ENCODE measurements at places on chromosomes 3 and 15.

GRCh38 chr15:49343546-49343945 lies 79.5 kb upstream of the FGF7 start:
- no peak for DNase-seq

GRCh38 chr15:40246496-40247280 lies 7.8 kb downstream of the PAK6 start:
- no peak for DNase-seq

DNA sequence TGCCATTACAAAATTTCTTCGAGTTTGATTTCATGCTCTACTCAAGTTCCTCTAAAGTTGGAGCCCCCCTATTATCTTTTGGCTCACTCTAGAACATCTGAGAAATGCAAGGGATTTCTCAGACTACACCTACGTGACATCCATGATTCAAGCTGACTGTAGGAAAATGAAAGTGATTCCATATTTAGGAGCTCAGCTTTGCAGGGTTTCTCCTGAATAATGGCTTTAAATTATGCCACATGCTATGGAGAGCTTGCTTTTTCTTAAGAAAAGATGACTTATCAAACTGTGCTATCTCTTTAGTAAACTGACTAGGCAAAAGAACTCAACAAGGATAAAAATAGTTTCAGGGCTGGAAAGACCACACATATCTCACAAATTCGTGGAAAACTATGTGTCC lies 292.1 kb downstream of the LSAMP start:
- DNase-seq = no peak

- no peak for DNase-seq
These were observed 225.6 kb downstream of the PDZRN3 start for GRCh38 chr3:73399106-73399505.

DNA sequence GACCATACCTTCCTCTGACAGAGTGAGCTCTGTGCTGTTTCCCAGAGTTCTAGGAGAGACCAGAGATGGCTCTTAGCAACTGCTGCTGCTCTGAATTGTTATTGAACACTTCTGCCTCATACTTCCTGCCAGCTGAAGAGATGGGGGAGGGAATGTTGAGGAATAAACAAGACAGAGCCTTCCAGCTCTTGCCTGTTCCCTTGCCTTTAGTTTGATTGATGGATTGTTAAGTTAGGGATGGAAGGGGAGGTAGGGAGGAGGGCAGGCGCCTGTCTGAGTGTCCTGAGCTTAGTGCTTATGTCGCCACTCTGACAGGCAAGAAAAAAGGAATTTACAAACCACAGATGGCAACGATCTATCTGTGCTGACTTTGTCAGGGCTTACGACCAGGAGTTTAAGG lies 42.8 kb downstream of the ZNF609 start:
- peak; percentile 4 for DNase-seq

DNA sequence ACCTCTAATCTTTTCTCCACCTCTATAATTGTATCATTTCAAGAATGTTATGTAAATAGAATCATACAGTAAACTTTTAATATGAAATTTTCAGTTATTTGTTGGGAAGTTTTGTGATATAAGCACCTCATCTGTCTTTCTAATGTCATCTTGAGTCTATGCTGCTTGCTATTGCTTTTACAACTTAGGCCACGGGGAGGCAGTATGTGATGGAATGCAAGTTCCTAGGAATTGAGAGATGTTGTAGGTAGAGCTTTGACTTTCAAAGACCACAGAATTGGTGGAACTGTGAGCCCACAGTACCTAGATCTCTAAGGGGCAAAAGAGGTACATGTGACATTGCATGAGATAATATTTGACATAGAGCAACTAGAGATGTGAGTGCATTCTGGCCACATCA lies 328.3 kb downstream of the MFSD1 start:
- no peak for DNase-seq

GRCh38 chr3:10703875-10704274 lies 112.2 kb upstream of the SLC6A11 start:
- DNase-seq = no peak

DNA sequence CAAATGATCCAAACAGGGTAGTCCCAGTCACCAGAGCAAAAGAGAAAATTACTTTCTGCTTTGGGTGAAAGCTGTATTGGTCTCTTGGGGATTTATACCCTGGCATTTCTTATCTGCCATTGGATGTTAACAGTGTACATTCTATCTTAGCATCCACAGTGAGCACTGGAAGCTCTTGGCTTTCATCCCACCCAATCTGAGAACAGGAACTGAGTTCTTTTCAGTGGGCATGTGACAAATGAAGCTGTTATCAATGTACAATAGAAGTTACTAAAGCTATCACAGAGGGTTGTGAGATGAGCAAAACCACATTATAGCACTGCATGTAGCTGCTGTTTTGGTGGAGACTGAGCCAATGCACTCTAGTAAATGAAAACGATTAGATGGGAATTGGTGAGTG lies 300.7 kb downstream of the TUSC7 start:
- no peak for DNase-seq

DNA sequence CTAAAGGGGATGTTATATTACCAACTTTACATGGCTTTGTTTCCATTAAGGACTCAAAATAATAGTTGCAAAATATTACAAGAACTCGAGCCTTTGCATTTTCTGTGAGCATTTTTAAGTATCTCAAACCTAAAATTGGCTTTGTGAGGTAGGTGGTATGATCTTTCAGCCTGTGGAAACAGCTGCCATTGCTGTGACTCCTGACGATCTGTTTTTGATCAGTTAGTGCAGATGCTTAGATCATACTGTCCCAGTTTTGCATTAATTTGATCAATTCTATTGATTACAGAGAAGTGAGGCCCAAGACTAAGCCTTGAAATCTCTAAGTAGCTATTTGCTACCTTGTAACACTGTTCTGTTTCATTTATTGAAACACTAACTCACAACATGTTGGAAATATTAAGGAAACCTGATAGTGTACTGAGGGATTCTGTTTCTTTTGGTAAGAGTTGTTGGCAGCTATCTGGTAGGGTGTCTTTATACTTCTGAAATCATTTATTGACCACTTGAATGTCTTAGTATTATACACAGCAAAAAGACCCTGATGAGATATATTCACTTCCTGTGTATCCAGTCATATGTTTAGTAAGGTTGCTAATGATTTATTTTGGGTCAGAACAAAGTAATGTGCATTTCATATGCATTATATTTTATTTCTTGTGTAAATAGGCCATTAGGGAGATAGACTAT lies 14.8 kb downstream of the SKIL start:
- no peak for DNase-seq

- peak; percentile 54 for DNase-seq
These were observed 738 bp downstream of the ACAP2 start for GRCh38 chr3:195441992-195442572.

DNA sequence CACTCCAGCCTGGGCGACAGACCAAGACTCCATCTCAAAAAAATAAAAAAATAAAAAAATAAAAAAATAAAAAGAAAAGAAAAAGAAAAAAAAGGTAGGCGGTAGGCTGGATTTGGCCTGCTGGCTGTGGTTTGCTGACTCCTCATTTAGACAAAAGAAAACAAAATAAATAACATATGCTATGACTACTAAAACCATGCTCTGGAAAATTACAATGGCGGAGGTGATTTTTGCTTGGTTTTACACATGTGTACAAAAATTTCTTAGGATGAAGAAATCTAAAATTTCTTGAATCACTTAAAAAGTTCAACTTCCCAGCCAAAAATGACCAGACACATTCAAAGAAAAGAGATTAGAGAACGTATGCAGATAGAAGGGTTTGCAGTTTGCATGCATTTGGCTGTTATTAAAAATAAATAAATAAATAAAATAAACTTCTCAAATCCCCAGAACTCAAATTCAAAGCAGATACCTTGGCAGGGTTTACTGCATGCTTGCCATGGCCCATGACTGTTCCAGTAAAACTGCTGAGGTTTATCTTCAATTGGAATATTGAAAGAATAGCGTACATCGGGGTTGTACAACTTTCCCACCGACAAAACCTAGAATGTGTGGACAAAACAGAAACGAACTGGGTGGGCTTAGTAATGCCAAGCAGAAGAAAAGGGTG lies 65.9 kb downstream of the ADAMTS9 start:
- no peak for DNase-seq

GRCh38 chr3:171358881-171359198 lies 101.4 kb downstream of the TNIK start:
- no peak for DNase-seq

- peak; percentile 34 for DNase-seq
These were observed 81.6 kb downstream of the HERC1 start for GRCh38 chr15:63752075-63752684.

DNA sequence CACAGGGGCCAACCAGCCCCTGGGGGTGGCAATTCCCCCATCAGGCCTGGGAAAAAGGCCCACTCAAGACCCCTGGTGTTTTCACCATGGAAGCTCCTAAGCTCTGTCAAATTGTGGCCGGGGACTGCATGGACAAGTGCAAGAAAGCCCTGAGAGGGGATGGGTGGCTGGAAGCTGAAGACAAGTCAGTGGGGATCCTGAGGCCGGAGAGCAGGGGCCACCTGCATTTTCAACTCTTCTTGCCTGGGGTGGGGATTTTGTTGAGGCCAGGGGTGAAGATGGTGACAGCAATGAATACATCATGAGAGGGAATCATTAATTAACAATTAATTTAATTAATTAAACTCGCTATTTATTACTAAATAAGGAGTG lies 33.9 kb downstream of the FEM1B start:
- DNase-seq = no peak

DNA sequence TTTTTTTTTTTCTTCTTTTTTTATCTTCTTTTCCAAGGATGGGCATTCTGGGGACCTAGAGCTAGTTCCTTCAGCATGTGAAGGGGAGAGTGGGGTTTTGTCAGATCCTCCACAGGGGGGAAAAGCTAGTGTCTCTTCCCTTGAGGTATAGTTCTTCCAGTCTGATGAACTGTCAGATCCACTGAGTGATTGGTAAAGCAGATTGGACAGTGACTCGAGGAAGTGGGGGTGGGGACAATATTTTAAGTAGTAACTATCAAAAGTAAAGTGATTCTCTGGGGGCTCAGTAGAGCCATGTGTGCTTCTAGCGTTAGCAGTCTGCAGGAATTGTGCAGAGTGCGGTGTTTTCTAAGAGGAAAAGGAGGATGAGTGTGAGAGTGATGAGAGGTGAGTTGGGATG lies 62.0 kb upstream of the TRIM71 start:
- DNase-seq = no peak

DNA sequence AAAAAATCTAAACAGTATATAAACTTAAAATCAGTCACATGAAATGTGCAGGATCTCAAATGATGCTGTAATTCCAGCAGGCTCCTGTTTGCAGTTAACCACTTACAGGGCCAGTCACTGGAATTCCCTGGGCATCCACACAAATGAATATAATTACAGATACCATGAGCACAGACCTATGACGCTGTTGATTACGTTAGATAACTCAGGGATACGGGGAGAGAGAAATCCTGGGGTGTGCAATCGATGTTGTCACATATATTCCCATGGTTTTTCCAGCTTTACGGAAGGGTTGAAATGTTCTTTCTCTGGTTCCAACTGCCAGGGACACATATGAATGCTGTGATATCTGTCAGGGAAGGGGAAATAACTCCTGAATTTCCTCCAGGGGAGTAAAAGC lies 100.8 kb downstream of the RORA start:
- DNase-seq = no peak

- DNase-seq = no peak
These were observed 130.8 kb downstream of the CHCHD6 start for GRCh38 chr3:126834596-126835471.

DNA sequence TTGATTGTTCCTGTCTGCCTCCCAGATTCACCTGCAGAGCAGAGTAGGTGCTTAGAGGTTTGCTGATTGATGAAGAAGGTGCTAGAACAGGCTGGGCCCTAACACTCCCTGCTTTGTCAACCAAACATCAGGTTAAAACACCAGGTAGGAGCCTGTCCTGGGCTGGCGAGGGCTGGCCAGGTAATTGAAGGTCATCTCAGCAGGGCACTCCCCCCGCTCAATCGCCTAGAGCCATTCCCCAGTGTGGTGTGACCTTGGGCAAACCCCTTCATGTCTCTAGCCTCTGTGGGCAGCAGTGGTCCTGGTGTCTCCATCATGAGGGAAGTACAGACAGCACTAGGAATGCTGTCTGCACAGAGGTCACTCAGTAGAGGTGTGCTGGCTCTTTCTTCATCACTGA lies 88.3 kb downstream of the KLF15 start:
- DNase-seq = no peak

DNA sequence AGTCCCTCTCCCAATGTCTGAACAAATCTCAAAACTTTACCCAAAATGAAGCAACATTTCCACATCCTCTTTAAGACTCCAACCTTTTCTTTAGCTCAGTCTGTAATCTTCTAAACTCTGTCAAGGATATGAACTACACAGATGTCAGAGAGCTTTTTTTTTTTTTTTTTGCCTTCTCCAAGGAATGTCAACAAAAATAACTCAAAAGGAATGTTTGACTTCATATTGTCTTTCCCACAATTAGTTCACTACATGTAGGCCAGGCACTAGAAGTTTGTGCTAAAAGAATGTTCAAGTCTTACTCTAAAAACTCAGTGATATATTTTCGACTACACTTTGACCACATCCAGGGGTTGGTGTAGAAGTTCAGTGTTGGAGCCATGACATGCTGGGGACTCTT lies 37.1 kb downstream of the ADAMTS9 start:
- no peak for DNase-seq

GRCh38 chr3:194999491-194999890 lies 271.5 kb downstream of the XXYLT1 start:
- no peak for DNase-seq

DNA sequence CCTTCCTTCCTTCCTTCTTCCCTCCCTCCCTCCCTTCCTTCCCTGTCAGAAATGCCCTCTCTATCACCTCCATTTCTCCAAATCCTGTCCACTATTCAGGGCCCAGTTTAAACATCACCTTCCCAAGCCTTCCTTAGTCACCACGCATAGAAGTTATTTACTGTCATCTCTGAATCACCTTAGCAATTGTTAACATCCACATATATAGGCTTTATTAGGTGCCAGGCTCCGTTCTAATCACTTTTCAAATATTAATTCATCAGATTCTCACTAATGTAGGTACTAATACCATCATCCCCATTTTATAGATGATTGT lies 1.1 kb upstream of the MAGEF1 start:
- DNase-seq = no peak

DNA sequence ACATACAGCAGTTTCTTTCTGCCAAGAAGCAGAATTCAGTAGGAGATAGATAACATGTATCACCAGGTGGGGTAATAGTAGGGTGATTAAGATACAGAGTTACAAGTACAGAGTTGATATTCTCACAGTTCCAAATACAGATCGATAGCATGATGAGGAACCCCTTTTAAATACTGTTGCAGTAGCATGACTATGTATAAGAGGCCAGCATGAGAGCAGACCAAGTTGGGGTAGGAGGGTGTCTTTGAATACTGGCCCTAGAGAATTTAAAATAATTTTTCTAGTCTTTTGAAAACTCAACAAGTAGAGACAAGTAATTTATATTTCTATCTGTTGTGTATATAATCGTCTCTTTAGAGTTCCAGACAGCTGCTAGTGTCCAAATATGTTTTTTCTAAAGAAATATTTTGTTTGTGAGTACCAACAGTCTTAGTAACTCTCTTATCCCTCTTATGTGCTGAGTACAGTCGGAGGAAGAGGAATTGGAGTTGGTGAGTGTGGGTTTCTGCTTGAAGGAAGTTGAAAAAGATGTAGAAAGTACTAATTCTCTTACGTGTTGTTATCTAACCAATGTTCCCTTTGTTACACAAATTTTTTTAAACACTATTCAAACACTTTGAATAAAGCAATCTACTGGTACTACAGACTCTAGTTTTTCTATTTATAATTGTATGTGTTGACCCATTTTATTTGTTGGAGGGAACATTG lies 30.2 kb downstream of the LYSMD4 start:
- DNase-seq = no peak
